ENCODE measurements at places on chromosomes 3 and 15.

GRCh38 chr15:69914960-69915359 lies 182.8 kb downstream of the TLE3 start:
- DNase-seq, result no peak

GRCh38 chr15:38002883-38003477 lies 68.5 kb downstream of the TMCO5A start:
- DNase-seq, result no peak

DNA sequence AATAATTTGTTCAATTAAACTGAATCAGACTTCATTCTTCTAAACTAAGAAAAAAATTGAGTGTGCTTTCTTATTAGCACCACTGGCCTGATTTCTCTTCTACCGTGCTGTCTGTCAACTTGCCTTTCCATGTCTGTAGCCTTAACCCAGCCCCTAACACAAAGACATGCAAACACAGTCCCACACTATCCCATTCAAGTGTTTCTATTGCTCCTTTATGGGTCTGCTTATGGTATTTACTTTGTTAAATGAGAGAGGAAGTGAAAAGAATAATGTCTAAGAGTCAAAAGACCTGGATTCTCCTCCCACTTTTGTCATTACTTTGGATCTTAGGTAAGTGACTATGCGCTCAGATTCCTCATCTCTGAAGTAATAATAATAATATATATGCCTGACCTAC lies 55.3 kb downstream of the GTF2E1 start:
- DNase-seq, result no peak

GRCh38 chr3:193784822-193785221 lies 191.8 kb downstream of the OPA1 start:
- DNase-seq, result no peak

DNA sequence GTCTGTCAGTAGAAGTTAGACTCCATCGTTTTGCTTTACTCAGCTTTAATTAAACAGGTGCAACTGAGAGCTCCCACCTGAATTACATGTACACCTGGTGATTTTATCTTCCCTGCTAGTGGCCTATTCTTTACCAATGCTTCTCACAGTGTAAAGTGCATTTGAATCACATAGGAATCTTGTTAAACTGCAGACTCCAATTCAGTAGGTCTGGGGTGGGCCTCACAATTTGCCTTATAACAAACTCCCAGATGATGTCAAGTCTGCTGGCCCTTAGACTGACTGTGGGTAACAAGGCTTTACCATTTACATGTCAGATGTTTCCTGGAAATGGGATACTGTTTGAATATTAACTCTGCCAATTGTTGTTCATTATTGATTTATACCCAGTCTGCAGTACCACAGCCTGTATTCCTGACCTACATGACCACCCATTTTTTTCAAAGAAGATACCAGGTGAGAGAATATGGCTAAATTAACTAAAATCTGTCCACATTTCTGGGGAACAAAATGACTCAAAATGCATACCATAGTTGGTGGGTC lies 37.2 kb downstream of the CMSS1 start:
- no peak for DNase-seq

DNA sequence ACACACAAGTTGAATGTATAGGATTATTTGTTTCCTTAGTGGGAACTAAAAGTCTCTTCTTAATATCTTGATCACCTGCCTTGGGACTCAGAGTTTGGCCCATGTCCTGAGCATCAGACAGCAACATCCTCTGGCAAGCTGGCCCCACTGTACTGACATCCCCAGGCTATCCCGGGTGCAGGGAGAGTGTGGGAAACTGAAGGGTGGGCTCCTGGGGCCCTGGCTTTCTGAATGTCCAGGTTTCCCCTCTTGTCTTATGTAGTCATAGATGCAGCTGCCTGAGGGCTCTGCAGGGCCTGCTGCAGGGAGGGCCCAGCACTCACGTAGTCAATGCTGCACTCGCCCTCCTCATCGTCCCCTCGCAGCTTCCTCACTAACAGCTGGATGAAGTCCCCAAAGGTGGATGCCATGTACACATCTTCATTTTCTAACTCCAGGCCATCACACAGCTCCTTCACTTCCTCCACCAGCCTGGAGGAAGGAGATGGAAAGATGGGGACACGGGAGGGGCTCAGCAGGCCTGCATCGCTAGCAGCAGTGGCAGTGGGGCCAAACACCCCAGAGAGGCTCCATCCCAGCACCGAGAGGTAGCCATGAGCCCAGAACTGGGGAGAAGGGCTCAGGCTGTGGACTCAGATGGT lies 42.8 kb downstream of the ALDH1L1 start:
- DNase-seq, result peak; percentile 5

DNA sequence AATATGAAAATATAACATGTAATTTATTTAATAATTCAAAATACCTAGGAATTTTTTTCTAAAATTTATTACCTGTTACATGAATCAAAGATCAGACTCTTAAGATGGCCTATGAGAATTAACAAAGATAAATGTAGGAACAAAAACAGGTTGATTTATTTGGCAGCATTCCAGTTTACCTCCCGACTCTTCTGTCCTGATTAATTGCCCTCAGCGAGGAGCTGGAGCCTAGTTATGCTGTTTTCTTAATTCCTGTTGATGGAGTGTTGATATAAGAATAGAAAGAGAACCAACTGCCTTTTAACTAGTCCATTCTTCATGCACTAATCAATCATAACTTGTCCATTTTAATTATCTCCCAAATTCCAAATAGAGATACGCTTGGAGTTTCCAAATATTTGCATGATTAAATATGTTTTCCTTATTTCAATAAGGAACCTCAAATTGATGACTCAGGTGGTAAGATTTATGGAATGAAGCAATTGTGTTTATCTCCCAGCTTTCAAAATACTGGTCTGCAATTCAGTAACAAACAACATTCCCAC lies 10.6 kb upstream of the CPB1 start:
- no peak for DNase-seq

- DNase-seq, result no peak
Measured at GRCh38 chr3:119647171-119647570, 13.2 kb downstream of the POPDC2 start.

GRCh38 chr3:27715454-27715806 lies 6.7 kb downstream of the EOMES start:
- no peak for DNase-seq

DNA sequence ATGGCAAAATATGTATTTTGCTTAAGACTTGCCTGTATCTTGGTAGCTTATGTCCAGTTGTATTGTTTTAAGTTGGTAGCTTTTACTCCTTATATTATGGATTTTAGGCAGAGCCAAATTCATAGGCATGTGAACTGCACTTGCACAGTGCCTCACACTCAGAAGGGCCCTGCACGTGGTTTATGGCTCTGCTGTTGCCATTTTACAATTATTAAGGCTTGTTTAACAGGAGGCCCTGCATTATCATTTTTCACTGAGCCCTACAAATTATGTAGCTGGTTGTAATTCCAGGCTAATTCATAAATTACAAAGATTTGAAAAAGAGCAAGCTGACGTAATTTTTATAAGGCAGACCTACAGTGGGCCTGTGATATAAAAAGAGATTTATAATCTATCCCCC lies 537.6 kb upstream of the UBE2E2 start:
- DNase-seq, result no peak

DNA sequence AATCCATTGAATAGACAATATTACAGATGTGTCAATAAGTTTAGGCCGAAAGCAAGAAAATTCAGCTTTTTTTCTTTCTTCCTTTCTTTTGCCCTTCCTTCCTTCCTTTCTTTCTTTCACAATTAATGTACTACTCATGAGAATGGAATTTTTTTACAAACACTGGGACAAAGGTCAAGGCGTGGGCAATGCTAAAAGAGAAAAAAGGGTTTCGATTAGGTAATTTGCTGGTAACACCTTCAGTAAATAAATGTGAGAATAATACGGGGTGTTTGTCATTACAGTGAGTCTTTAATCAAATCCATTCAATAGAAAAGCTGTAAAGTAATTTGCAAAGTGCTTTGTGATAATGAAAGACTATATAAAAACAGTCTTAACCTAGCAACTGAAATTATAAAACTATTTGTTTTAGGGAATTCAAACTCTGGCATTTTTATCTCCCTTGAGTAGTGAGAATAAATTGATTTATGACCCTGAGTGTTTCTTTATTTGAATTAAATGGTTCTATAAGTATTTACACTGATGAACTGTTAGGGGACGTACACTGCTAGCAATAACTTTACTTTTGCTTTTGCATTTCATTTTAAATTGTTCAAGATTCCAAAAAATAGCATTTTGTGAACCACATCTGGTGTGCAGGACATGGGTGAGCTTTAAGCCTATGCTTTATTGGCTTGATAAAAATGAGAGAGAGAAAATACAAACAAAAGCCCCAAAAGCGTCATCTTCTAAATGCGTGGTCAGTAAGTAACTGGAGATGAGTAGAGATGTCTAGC lies 104.2 kb upstream of the THRB start:
- no peak for DNase-seq

DNA sequence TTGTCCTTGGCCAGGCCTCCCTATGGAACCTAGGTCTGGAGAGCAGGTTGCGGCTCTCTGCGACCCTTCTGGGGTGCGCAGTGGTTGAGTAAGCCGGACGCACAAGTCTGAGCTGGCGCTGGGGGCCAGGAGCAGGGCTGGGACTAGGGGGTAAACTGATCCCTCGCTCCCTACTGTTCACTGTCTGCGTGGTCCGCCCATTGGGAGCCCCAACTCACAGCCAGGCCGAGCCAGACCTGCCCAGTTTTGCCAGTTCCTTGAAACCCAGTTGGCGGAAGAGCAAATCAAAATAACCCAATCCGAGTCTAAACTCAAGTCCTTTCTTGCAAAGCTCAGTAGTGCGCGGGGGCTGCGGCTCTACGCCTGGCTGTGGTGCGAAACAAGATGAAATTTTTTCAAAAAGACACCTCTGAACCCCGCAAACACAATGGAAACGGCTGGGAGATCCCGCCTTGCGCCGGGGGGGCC lies 17.5 kb downstream of the RGMA start:
- no peak for DNase-seq

- DNase-seq, result no peak
Measured at GRCh38 chr3:42733501-42734262, 31.1 kb upstream of the HHATL start.

DNA sequence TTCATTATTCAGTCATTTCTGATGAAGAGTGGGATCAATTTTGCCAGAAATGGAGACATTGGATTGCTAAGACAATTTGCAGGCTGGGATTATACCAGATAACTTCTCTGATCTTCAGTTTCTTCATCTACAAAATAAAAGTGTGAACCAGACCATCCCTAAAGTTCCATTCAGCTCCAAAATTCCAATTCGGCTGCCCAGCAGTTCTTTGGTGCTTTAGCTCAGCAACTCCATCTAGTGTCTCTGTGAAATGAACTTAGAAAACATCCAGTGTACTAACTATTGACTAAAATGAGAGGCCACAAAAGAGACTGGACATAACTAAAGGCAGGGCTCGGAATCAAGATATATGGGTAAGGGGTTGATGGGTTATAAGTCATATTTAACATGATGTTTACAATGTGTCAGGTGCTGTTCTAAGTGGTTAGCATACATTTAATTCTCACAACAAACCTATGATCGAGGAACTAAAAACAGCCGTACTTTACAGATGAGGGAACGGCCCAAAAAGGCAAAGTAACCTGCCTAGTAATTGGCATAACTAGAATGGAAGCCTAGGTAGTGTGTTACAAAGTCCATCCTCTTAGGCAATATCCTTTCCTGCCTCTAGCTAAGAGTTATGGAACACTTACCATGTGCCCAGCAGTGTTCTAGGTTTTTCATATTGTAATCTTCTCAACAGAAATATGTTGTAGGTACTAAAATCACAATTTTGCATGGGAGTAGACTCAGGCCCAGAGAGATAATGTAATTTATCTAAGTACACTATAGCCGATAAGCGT lies 17.0 kb downstream of the THAP10 start:
- DNase-seq, result no peak

DNA sequence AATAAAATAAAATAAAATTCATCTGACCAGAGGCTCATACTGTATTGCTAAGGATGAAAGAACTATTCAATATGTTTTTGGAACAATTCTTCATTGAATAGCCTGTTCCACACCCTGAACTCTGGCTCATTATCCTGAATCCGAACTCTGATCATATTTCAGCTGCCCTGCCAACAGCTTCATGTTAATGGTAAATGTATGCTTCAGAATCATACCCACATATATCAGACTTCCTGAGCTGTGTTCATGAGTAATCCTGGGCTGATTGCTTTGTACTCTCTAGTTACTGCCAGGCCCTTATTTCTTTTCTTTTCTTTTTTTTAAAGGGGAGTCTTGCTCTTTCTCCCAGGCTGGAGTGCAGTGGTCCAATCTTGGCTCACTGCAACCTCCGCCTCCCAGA lies 11.8 kb downstream of the INO80 start:
- DNase-seq, result no peak

DNA sequence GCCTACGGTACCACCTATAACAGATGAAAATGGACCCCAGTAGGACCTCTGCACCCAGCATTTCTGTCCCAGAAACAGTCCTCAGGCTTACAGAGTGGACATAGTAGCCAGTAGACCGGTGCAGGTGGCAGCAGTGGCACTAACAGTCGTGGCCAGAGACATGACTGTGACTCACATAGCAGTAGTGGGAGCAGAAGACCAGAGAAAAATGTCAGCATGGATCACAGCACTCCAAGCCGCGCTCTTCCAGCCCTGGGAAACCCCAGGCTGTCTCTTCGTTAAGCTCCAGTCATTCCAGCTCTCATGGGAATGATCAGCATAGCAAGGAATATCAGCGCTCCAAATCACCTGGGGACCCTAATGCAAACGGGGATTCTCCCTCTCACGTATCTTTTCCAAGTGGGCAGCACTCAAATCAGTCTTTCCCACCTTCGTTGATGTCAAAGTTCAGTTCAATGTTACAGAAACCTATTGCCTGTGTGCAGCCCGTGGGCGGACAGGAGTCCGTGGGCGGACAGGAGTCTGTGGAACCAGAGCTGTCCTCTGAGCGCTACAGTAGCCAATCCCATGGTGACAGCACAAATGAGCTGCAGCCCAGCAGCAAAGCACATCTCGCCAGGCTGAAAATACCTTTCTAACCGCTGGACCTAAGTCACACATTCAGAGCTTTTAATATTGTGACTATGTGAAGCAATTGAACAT lies 10.5 kb downstream of the BFSP2 start:
- no peak for DNase-seq

DNA sequence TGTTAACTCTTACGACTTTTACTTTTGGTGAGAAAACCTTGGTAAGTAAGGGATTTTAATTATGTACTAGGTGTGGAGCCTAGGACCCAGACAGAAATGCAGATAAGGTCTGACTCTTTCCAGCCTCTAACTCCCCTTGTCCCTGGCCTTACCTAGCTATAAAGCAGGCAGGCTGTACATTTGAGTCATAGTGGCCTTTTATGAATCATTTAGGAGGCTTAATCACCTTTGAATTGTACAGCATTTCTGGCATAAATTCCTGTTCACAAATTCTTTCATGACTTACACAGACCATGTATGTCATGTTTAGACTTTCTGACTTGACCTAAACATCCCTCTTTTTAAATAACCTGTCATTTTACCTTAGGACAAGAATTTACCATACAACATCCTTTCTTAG lies 47.4 kb downstream of the CHCHD4 start:
- DNase-seq, result no peak

Data from progenitor cell of endocrine pancreas (in vitro differentiated cells).